ENCODE measurements at places on chromosomes 1 and 21.

GRCh38 chr1:241857131-241857530 lies 9.1 kb downstream of the EXO1 start:
- DNase-seq, result no peak

DNA sequence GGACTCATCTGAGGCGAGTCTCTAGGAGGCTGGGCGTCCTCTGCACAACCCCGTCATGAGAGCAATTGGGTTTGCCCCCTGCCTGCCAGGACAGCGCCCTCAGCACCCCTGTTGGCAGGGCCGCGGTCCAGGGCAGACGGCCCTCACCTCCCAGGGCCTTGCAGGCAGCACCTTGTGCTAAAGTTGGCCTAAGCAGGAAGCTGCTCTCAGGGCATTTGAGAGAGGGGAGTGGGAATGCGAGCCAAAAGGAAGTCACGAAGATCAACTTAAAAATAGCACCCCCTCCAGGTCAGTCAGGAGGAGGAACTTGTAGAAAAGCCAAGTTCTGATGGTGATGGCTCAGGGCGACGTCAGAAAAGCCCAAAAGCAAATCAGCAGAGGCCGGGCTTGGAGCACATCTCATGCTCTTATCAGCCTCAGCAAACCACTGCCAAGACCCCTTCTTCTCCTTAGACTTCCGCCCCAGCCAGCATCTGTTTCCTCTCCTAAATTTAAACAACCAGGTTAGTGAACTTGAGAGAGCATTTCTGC lies 12.6 kb upstream of the ADORA3 start:
- no peak for DNase-seq

GRCh38 chr1:240343966-240344365 lies 252.3 kb downstream of the FMN2 start:
- DNase-seq, result no peak

- DNase-seq, result no peak
These were observed 251.2 kb downstream of the DSCAM start for GRCh38 chr21:40595806-40596205.

GRCh38 chr1:17521946-17522612 lies 17.4 kb upstream of the ARHGEF10L start:
- no peak for DNase-seq

GRCh38 chr1:198764748-198765147 lies 125.9 kb downstream of the PTPRC start:
- DNase-seq, result no peak

DNA sequence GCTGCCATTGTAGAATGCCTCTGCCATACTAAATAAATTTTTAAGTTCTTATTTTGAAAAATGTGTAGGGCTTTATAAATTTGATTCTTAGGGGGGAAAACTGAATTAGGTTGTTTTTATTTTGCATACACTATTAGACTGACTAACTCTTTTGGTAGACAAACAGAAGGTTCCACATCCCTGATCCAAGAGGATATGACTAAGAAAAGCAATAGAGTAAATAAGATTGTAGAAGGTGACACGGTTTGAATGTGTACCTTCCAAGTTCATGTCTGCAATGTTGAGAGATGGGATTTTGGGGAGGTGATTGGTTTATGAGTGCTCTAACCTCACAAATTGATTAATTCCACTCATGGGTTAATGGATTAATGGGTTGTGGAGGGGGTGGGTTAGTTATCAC lies 127.9 kb downstream of the GLUL start:
- no peak for DNase-seq

DNA sequence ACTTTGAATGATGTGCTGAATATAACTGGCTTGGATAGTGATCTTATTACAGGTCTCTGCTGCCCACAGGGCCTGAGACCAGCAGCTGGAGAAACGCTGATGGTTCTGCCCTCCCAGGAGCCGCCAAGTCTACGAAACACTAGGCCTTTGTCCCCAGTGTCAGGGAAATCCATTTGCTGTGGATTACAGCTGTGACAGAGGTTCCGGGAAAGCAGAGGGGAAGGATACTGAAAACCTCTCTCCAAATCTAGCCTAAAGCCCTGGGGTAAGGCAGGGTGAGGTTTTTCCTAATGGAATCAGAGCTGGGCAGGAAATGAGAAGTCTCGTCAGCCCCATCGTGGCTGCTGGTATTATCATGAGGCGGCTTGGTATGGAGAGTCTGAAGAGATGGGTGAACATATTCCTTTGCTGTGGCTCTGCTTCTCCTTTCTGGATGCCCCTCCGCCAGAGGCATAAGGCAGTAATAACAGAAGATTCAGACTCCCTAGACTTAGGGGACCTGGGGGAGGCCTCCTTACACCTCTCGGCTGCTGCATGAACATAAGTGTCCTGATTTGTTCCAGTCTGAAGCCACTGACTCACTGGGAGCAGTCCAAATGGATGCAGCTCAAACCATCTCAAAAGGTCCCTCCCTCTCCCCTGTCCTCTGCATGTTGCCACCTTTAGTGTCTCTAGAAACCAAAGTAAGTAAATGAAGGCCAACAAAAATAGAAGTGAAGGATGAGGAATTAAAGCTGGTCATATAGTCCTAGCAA lies 48.1 kb downstream of the PHC2 start:
- no peak for DNase-seq

- no peak for DNase-seq
These were observed 4.7 kb downstream of the ZBTB7B start for GRCh38 chr1:155007251-155007828.

DNA sequence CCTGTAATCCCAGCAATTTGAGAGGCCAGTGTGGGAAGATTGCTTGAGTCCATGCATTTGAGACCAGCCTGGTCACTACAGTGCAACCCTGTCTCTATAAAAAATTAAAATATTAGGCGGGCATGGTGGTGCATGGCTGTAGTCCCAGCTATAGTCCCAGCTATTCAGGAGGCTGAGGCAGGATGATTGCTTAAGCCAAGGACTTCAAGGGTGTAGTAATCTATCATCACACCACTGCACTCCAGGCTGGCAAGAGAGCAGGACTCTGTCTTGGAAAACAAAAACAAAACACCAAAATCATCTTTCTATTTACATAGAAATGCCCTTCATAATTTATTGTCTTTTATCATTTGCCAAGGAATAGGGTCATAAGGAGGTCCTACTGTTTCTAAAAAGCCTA lies 1274.1 kb upstream of the NCAM2 start:
- no peak for DNase-seq

DNA sequence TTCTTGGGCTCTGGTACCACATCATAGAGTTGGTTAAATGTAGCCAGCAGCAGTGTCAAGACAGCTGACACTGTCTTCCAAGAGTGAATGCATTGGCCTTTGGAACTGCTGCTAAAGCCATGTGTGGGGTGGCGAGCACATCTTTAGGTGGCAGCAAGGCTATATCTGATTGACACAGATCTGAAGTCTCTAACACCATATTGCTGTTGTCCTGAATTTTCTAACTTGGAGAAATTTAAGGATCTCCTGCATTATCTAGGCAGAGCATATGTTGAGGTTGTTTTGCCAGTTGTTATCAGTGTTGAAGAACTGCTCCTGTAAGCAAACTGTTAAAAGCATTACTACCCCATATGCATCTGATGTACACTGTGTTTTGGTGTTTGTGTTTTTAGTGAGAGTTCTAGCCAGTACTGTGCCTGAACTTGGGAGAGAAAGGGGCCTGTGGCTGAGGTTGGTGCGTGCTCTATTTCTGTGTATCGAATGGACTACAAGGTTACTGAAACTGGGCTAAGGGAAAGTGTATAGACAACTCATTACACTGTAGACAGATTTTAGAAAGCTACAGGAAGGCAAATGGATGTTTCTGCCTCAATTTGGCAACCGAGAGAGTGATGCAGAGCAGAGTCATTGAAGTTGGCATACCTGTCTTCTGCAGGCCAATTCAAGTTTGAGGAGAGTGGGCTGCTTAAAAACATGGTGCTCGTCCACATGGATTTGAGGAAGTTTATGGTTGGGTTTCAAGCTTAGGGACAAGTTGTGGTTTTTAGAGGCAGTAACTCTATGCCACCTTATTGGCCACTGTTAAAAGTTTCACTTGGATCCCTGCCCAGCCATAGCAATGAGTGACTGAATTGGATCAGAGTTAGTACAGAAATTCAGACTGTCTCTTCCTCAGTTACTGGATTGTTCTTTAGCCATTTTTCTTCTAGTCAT lies 16.9 kb downstream of the DYRK3 start:
- no peak for DNase-seq

DNA sequence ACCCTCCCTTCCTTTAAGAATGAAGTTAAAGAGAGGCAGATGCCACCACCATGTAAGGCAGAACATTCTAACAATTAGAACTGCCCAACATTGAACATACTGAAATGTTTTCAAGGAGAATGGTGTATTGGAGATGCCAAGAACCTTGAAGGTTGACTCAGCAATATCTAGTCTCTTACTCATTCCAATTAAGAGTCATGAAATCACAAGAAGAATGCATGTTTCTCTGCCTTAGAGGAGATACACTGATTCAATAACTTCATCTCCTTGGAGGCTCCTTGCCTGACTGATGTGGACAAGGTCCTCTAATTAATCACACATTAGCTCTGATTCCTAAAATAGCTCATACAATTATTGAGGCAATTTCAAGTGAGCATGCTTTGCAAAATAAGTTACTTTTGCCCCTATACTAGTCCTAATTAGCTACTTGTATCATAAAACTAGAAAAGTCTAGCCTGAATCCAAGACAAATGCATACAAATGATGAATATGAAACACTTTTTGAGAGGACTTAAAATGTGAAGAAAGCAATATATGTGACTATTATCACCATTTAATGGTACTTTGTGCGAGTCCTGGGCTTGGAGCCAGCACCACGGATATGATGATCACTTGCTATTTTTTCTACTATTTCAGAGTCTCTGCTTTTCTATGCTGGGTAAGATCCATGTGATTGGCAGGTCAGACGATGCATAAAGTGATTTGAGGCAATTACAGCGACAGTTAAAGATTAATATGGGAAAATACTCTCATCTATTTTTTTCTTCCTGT lies 114.5 kb downstream of the DSCAM start:
- DNase-seq, result no peak

- no peak for DNase-seq
These were observed 463.5 kb downstream of the SMYD3 start for GRCh38 chr1:246043556-246043955.

DNA sequence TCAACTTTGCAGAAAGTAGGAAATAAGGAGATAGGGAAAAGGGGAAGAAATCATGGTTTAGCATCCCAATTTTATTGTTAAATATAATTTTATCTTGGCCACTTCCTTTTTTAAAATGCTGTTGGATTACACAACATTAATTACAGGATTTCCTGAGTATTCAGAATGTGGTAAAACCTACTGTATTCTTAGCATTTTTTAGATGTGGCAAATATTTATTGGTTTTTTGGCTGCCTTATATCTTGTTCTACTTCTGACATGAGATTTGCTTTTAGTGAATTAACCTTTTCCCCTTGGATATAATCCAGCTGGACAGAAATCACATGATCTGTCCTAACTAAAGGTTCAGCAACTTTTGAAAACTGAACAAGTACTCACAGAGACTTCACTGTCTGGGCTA lies 104.9 kb downstream of the PTGS2 start:
- peak; percentile 20 for DNase-seq

- no peak for DNase-seq
These were observed 62.3 kb downstream of the NID1 start for GRCh38 chr1:236002572-236002971.

DNA sequence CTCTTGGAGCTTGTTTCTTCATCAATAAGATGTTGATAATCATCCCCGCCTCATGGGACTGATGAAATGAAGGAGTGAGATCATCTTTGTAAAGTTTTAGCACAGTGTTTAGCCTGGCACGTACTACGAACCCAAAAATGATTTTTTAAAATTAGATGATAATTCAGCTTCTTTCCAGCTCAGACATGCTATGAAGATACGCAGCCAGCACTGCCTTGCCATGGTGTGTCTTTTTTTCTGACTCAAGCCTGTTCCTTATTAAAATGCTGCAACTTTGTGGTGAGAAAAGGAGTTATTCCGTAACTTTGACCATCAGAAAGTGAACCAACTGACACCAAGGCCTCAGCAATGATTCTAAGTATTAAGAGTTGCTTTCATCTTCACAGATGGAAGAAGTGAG lies 269.0 kb downstream of the LTN1 start:
- no peak for DNase-seq

- no peak for DNase-seq
These were observed 166.7 kb upstream of the BEND5 start for GRCh38 chr1:48943393-48943792.

DNA sequence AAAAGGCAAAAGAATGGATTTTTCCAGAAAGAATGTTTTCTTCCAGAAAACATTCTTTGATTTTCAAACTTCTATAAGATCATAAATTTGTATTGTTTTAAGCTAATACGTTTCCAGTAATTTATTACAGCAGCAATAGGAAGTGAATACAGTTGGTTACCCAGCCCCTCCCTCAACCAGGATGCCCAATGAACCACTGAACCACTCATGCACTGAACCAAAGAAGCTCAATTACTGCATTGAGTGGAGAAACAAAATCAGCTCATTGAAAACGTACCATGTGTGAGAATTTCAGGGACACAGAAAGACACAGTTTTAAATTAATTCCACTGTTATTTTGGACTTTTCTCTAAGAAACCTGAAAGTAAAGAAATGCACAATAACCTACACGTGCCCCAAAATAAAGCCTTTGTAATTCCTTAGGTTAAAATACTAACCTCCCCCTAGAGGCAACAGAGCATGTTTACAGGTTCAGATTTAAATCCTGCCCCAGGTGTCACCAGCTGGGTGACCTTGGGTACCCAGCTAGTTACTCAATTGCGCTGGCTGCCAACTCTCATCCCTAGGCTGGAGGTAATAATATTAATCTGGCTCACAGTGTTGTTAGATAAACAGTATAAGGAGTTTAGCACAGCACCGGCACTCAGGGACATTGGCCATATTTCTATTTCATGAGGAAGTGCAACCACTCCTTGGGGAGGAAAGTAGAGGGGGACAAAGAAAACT lies 111.7 kb downstream of the NMNAT2 start:
- DNase-seq, result no peak

DNA sequence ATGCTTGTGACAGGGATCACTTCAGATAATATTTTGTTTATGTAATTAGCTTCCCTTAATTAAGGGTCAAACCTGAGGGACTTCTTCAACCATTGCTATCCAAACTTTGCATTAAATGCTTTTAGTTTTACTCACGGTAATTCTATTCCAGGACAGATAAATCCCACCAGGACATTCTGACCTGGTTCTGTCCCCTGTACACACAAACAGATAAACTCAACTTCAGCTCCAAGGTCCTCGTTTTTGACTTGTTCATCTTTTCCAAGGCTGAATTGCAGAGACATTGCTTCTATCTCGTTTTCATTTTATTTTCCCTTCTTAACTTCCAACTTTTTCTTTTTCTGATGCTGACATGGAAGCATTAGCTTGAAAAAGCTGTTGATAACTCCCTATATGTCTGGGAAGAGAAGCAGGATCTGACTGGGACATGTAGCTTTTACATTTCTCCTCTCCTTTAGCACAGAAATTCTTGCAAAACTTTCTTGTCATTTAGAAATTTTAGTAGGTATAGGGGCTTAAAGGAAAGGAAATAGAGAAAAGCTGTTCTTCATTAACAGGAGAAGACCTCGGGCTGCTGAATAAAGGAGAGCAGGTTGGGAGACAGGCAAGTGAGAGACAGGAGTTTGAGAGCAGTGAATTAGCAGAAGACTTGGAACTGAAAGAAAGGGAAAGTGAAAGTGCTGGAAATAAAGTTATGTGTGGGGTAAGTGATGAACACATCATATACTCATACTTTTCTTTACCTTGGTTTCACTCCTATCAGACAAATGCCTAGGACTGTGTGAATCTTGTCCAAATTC lies 231.7 kb upstream of the B3GALT2 start:
- DNase-seq, result no peak

All from fibroblast of the conjunctiva (primary cell).